ENCODE measurements at places on chromosomes 6 and 20.

DNA sequence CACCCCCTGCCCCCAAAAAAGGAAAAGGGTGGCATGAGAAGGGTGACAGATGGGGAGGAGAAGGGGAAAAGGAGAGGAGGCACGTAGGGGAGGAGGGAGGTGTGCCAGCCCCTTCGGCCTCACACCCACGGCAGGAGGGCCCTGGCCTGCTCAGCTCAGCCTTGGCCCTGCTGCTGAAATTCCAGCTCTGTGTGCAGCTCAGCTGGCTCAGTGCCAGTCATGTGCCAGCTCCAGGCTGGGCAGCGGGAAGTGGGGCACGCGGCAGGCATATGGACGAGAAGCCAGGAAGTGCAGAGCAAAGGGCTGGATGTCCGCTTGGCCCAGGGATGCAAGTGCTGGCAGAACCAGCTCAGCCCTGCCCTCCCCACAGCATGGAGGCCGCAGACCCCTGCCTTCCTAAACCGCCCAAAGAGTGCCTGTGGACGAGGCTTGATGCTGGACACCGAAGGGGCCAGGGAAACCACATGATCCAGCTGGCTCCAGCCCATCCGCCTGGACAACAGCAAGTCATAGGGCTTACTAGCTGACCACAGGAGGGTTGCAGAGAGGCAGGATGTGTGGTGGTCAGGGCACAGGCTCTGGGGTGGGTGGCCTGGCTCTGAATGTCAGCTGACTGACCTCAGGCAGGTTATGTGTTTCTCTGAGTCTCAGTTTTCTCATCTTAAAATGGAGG lies 60.2 kb downstream of the NOL4L start:
- DNase-seq = peak; percentile 58

DNA sequence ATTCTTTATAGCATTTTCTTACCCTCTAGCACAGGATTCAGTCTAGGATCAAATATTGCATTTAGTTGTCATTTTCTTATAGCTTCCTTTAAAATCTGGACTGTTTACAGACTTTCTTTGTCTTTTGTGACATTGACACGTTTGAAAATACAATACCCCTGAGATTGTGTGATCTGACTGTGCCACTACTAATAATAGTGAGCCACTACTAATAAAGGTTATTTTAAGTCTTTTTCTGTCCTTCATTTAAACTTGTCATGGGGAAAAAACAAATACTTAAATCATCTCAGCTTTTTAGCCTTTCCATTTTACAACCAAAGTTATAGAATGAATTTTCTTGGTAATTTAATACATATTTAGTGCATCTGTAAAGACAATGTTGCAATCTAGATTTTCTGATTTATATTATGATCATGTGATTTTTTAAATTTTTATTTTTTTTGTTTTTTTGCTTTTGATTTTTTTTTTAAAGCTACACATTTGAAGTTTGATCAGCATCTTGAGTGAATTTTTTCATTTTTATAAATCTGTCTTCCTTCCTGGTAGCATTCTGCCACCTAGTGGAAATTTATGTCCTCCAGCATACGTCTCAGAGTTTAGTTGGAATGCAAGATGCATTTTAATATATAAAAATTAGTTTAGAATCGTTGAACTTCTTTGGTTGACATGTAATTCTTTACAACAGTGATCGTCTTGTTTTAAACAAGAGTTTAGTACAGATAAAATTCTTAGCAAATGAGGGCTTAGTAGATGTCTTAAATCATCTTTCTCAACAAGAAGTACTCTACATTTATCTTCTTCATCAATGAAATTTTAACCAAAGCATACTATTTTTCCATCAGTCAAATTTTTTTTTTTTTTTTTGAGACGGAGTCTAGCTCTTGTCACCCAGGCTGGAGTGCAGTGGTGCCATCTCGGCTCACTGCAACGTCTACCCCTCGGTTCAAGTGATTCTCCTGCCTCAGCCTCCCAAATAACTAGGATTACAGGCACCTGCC lies 119.4 kb downstream of the NCOA3 start:
- peak; percentile 60 for DNase-seq

GRCh38 chr6:139240161-139241010 lies 51.4 kb downstream of the TXLNB start:
- no peak for DNase-seq

DNA sequence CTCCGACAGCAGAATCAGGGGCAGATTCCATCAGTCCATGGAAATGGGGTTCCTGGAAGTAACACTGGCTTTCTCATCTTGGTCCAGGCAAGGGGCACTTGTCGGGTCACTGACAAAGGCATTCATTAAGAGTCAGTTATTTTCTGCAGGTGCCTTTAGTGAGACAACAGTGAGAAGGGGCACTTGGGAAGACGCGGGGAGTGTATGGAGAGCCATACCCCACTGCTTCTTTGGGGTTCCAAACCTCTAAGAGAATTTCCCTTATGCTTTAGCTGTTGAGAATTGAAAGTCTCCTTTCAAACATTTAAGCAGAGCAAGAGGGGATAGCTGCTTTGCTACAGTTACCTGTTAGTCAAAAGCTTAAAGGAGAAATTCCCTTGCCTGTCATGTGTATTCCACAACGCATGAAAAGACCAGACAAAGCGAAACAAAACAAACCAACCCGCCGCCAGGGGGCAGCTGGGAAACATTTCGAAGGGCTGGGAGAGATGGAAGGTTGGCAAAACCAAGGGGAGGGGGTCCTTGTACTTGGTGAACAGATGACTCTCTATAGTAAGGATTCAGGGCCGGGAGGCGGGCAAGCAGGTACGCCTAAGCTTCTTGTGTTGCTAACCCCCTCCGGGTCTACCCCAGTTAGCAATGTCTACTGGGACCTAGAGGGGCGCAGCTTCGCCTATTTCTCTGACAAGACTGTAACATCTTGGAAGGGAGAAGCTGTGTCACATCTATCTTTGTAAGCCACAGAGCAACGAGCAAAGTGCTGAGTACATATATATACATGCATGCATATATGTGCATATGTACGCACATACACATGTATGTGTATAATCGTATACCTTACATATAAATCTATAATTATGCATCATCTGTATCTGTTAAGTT lies 474.9 kb upstream of the AGPAT4 start:
- peak; percentile 67 for DNase-seq

DNA sequence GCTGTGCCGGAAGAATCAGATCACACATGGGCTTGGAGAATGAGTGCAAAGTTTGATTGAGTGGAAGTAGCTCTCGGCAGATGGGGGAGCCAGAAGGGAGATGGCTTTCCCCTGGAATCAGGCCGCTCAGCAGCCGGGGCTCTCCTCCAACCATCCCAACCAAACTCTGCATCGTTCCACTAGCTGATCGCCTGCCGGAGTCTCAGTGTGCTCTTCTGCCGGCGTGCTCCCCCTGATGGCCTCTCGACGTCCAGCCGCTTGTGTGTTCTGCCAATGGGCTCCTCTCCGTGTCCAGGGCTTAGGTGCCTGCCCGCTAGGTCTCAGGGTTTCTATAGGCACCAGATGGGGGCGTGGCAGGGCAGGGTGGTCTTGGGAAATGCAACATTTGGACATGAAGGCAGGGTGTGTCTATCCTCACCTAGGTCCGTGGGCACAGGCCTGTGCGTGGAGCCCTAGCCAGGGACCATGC lies 4.9 kb upstream of the BIRC7 start:
- peak; percentile 56 for DNase-seq

DNA sequence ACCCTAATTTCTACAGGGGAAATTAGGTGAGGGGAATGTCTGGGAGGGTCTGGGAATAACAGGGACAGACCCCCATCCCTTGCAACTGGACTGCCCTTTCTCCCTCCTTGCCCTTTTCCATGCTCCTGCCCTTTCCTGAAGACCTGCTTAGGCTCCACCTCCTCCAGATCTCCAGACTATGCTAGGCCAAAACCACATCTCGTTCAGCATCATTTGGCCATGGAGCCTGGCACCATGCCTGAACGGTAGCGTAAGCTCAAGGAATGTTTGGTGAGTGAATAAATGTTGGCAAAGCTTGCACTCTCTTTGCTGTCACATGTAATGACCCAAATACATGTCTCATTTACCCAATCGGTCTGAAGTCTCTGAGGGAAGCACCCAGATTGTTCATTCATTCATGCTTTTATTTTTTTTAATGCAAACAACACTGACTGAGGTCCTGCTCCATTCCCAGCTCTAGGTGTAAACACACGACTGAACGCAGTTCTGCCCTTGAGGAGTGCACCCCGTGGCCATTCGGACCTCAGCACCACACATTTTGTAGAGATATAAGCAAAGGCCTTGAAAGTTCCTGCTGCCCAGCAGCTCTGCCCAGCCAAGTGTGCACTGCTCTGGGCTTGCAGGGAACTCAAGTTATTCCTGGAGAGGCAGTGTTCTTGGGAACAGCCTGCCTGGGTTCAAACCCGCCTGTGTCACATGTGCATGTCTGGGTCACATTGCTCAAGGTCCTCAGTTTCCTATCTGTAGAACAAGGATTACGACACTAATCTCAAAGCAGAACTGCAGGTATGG lies 1.1 kb upstream of the GRM4 start:
- no peak for DNase-seq

DNA sequence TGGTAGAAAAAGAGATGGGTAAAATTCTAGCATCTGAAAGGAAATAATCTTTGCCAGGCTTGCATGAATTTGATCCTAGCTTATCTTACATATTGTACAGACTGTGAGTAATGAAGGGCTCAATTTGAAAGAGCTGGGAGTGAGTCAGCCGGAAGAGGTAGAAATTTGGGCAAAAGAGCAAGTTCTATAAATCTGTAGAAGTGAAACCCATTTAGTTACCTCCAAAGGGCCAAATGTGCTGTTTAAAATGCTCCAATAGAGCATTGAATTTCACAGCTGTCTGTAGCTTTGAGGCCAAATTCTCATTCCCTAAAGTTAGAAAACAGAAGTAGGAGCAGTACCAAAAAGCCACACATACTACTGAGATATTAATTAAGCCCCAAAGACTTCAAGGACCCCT lies 466.1 kb downstream of the BTBD3 start:
- DNase-seq = peak; percentile 24

DNA sequence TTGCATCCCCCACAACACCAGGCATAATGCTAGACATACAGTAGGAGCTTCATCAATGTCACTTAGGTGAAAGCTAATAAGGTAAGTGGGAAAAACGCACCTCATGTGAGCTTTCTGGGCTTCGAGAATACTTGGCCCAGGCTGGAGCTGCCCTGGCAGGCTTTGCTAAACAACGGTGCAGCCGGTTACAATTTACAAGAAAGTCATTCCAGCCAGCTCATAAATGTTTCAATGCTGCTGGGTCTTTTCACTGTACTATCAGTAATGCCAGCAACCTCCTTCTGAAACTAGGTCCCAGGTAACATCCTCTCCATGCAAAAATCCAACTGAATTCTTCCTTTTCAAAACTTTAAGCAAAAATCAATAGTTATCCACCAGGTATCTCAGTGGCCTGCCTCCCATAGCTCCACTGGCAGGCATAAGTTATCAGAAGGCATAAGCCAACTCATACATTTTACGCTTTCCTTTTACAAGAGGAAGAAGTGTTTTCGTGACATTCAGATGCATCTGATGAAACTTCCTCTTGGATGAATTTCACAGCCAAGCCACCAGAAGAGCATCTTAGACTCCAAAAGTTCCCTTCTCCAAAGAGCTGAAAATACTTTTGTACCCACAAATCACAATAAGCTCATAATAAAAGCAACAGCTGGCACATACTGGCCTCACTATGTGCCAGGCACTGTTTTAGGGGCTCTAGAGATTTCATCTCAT lies 56.3 kb downstream of the RTN4IP1 start:
- no peak for DNase-seq

GRCh38 chr6:128039543-128039942 lies 138.7 kb upstream of the THEMIS start:
- no peak for DNase-seq

- no peak for DNase-seq
Observed at GRCh38 chr6:93433592-93433991, 14.2 kb upstream of the EPHA7 start.

GRCh38 chr6:10276106-10276505 lies 138.8 kb downstream of the TFAP2A start:
- DNase-seq = no peak

- no peak for DNase-seq
Observed at GRCh38 chr6:12476484-12476883, 186.3 kb downstream of the EDN1 start.

- no peak for DNase-seq
Observed at GRCh38 chr6:113690281-113691259, 166.6 kb upstream of the MARCKS start.

- DNase-seq = no peak
Observed at GRCh38 chr6:129980821-129981220, 37.6 kb upstream of the L3MBTL3 start.

DNA sequence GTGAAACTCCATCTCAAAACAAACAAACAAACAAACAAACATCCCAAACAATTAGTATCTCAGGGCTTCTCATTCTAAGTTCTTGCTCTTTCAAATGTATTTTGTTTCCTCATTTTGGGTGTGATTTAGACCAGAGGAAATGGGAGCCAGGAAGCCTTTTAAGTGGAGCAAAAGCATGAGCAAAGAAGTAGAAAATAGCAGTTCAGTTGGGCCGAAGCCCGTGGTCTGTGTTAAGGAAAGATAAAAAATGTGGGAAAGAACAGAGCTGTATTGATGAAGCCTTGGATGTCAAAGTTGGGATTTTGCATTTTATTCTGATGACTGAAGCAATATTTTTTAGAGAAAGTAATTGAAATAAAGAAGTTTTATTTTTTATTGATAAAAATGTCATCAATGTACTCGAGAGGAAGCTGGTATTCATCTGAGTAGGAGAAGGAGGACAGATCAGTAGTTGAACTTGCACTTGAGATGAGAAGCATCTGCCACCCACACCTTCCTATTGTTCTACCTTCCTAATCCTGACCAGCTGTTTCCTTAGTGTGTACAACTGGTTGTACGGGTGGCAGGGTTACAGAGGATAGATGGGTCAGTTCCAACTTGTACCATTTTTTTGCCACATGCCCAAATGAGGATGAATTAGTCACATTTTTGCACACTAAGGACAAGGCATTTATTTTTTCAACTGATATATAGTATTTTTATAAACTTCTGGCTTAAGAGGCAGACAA lies 56.1 kb downstream of the KIAA0408 start:
- DNase-seq = no peak

GRCh38 chr20:36796117-36796516 lies 22.6 kb upstream of the DSN1 start:
- DNase-seq = no peak

DNA sequence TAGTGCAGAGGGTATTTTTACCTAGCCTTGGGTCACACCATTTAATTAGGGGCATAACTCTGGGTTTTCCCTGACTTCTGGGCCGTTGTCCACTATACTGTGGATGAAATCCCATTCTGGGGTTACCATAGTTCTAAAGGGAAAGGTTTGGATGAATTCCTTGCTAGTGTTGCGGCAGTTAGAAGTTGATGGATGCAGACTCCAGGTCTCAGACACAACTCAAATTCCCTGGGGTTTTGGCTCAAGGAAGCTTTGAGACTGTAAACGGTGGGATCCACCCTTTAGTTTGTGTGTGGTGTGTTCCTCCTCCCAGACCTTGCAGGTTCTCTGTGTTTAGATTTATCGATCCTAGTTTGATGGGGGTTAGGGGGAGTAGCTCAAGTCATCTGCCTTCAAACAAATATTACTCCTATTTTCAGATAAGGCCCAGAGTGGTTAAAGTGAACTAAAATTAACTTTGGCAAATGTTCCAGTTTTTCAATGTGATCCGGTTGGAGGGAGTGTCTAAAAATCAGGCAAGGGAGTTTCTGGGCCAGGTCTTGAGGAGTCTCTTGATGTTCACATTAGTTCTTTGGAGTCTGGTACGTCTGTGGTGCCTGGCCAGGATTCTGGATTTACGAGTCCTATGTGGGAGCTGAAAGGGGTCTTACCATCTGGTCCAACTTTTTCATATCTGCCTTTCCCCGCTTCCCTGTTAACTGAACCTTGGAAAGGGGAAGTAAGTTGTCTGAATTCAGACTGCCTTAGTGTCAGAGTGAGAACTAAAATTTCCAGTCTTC lies 1.5 kb downstream of the RALY start:
- DNase-seq = peak; percentile 38

GRCh38 chr20:24206995-24207394 lies 218.4 kb upstream of the GGTLC1 start:
- DNase-seq = no peak

Measured in pons (tissue), 1 donor.